Astrocyte (in vitro differentiated cells and primary cell): ENCODE measurements at places on chromosomes 16 and 17.
A peak's percentile ranks its signal among the peaks of the same experiment; 100 is the strongest.

DNA sequence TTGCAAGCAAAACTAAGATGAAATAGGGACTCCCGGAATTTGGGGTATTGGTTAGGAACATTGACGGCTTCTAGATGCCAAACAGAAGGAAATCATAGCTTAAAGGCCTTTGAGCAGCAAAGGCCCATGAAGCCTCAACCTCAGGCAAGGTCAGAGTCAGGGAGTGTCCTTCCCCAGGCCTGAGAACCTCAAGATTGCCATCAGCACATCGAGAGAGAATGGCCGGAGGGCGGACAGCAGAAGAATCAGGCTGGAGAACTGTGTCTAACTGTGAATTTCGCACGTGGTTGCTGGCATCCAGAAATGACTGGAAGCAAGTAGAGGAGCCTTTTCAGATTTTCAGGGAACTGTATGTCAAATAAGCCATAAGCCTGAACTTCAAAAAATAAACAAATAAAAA lies 24.8 kb upstream of the ANKRD40CL start:
- no peak overlapping the region for H3K27ac ChIP-seq
- DNase-seq: no peak
- H3K36me3 ChIP-seq: no peaks in the 10 kb centered on the region
- no peak overlapping the region for H3K4me3 ChIP-seq

GRCh38 chr17:39104657-39105056 lies 46.8 kb downstream of the PLXDC1 start:
- no peak overlapping the region for H3K4me3 ChIP-seq
- H3K4me1 ChIP-seq: peaks cover 6% of the 10 kb centered on the region
- H3K27me3 ChIP-seq: peaks cover 16% of the 10 kb centered on the region
- H3K36me3 ChIP-seq: no peaks in the 10 kb centered on the region

DNA sequence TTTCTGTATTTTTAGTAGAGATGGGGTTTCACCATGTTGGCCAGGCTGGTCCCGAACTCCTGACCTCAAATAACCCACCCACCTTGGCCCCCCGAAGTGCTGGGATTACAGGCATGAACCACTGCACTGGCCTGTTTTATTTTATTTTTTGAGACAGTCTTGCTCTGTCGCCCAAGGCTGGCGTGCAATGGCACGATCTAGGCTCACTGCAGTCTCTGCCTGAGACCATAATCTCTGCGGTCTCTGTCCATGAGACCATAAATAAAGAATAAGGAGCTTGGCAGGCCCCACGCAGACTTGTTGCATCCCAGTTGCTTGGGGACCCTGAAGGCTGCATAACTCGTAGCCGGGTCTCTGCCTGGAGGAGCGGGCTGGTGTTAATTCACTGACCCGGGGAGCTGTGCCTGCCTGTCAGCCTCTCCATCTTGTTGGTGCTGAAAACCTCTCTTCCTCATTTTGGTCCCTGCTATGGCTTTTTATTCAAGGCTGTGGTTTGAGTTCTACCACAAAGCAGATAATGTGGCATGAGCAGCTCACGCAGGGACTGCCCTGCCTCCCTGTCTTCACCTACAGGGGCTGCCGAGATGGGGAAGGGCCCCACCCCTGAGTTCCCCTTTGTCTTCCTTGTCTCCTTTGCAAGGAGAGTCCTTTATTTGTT lies 82.1 kb downstream of the MSI2 start:
- H3K27me3 ChIP-seq: no peaks in the 10 kb centered on the region
- no peak overlapping the region for H3K27ac ChIP-seq
- no peak for DNase-seq
- no peak overlapping the region for H3K4me3 ChIP-seq

- no peak overlapping the region for H3K27ac ChIP-seq
- H3K36me3 ChIP-seq: no peaks in the 10 kb centered on the region
- peaks cover 3% of the 10 kb centered on the region for H3K4me1 ChIP-seq
- peak; percentile 3 for DNase-seq
- peaks cover 27% of the 10 kb centered on the region for H3K27me3 ChIP-seq
These were observed 18.5 kb upstream of the NTN1 start for GRCh38 chr17:9002606-9003354.
